GM23338 (cell line): ENCODE measurements at places on chromosomes 16 and 17.
A peak's percentile ranks its signal among the peaks of the same experiment; 100 is the strongest.

DNA sequence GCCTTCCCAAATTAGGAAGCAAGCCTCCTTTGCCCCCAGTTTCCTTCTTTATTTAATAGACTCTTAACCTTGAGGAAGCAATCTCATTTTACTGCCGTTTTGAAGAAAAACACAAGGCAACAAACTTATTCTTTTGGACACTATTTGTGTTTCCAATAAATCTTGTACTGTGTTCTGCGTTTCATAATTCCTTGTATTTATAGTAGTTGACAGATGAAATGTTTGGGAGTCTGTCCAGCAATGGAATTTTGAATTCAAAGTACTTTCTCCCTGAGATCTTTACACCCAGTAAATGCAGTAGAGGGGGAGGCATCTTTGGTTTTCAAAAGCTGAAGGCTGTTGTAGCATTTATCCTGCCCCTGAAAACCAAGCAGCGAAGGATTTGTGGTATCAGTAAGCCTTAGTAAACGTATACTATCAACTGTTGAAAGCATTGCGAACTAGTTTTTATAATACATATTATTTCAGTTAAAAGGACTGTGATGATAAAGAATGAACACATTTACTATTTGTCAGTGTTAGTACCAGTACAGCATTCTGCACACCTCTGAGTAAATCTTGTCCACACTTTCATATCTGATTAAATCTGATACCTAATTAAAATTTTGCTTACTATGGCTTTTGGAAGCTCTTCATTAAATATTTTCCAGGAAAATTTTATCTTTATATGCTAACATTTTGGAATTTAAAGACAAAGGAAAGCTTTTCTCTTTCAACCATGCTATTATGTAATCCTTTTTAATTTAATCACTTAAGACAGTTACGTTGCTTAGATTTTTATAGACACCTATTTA lies 83.1 kb downstream of the TNRC6C start:
- no peak for DNase-seq

DNA sequence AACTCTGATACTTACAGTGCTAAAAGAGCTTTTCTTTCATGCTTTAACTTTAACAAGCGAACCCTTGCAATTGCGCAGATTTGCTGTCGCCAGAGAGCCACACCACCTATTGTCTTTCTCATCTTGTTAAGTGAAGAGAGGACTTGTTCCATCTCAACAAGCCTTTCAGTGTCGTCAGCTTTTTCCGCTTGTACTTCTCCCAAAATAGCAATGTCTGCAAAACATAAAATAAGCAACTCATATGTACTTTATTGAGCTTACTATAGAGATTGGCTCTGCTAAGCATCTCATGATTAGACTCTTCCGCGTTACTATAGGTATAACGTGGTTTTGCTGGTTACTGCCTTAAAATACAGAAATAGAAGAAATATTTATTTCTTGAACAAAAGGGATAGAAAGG lies 51.9 kb downstream of the ABCA8 start:
- DNase-seq, result no peak

DNA sequence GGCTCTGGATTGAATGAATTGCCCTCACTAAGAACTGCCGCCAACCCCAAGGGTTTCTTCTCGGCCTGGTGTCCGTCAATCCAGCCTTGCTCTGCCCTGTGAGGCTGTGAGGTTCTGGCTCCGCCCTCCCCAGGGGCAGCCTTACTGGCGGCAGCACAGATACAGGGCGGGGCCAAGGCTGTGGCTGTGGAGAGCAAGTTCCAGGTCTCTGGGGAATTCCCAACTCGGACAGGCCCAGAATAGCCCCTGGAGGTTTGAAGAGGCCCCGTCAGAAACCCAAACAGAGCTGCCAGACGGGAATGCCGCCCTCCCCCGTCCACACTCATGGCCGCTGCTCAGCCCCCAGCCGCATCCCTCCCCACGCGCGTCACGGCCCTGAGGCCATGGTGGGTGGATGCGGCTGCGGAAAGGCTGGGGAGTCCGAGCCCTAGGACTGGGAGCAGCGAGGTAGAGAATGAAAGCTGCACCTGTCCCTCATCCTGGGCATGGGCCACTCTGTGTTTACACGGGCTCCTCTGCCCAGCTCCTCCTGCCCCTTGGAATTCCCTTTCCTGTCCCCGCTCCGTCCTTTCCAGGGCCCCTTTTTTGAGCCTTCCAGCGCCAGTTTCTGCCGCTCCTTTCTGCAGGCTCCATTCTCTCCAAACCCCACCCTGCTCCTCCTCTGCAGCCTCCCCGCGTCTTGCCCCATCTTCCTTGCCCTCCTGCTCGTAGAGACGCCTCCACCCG lies 660 bp upstream of the PRRT2 start:
- DNase-seq, result peak; percentile 99

DNA sequence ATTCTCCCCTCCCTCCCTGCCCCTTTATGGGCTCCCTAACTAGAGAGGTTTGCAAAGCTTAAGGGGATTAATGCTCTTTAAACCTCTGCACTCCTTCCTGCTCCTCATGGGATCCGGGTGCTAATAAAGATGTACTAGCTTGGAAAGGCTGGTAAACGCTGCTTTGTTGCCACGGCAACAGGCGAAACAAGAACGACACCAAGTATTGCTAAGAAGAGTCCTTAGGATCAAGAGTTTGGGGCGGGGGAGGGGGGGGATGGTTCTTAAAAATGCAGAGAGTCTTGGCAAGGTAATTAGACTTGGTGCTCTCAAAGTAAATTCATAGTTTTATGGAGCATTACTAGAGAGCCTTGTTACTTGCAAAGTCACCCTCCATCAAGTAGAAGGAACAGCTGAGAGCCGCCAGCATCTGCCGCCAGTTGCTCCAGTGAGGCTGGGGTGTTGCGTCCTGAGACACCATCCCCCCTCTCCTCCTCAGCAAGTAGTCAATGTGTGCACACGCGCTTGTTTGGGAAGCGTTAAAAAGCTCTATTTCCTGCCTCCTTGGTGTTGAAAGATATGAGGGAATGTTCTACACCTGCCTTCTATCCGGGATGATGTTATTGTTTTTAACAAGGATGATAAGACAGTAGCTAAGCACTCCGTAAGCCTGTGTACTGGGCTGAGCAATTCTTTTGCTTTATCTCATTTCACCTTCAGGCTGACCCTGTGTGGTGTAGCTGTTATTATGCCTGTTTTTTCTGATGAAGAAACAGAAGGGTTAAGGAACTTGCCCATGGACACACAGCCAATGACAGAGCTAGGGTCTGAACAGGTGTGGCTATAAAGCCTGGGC lies 190.9 kb downstream of the CCDC182 start:
- DNase-seq, result peak; percentile 90

DNA sequence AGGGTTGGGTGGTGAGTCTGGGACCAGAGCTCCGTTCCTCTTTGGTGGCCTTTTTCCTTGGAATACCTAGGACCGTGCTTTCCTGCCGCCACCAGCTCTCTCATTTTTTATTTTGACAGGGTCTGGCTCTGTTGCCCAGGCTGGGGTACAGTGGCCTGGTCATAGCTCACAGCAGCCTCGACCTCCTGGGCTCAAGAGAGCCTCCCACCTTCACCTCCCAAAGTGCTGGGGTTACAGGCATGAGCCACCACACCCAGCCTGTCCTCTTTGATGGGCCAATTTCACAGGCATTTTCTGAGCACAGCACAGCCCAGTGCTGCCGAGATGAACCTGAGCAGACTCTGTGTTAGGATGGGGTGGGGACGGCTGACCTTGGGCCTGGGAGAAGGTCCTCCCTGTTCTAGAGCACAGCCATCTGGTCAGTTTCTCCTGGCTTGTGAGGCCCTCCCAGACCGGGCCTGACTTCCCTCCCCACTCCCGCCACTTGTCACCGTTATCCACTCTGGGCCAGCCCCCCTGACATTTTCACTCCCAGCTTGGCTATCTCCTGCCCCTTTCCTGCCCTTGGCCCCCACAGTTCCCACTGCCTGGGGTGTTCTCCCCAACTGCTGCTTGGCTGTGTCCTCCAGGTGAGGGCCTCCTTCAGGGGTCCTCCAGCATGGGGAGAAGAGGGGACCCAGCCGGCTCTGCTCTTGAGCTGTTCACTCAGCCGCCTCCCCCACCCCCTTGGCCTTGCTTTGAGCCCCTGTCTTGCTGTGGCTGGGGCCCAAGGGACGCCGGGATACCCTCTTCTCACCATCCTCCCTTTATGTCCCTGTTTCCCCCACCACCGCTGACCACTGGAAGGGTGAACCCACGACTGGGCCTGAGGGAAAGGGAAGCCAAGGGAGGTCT lies 5.0 kb downstream of the ADCY7 start:
- no peak for DNase-seq

GRCh38 chr16:15418206-15418605 lies 16.2 kb upstream of the BMERB1 start:
- DNase-seq, result no peak

DNA sequence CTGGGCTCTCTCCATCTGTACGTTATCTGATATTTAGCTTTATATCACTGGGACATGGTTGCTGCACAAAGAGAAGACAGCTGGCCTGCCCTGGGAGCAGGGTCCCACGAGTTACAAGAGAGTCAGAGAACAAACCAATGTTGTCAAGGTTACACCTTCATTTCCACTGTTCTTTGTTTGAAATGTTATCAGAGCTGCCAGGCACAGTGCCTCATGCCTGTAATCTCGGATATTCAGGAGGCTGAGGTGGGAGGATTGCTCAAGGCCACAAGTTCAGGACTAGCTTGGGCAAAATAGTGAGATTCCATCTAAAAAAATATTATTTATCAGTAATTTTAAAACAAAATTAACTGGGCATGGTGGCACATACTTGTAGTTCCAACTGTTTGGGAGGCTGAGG lies 34.6 kb downstream of the ATP6V0A1 start:
- no peak for DNase-seq

DNA sequence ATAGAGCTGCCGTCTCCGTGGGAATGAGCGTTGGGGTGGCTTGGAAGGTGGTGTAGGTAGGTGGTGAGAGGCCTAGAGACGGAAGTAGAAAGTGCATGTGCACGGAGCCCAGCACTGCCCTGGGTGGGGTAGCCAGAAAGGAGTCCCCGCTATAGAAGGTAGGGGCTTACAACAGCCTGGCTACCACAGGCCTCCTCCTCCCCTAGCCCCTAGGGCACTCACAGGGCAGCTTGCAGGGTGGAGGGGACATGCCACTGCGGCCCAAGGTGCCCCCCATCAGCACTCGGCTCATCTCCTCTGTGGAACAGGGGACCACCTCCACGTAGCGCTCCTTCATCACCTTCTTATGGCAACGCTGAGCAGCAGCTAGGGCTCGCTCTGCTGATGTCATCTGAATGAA lies 5.0 kb downstream of the ESRP2 start:
- DNase-seq, result no peak

- DNase-seq, result peak; percentile 93
Measured at GRCh38 chr17:53032861-53033271, 789.9 kb upstream of the KIF2B start.

DNA sequence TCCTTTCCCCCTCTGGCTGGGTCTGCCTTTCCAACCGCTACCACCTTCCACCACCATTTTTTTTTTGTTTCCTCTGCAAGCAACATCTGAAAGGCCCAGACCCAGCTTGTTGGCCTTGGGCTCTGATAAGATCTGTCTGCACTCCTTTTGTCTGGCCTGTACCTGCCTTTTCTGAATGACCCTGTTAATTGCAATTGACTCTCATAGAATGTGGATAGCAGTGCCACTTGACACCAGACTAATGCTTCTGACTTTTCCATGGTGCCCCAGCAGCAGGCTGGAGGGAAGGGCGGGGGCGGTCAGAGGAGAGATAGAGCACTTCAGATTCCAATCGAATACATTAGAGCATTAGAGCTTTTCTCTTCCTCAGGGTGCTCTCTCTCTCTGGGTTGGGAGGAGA lies 538.9 kb downstream of the WWOX start:
- no peak for DNase-seq

DNA sequence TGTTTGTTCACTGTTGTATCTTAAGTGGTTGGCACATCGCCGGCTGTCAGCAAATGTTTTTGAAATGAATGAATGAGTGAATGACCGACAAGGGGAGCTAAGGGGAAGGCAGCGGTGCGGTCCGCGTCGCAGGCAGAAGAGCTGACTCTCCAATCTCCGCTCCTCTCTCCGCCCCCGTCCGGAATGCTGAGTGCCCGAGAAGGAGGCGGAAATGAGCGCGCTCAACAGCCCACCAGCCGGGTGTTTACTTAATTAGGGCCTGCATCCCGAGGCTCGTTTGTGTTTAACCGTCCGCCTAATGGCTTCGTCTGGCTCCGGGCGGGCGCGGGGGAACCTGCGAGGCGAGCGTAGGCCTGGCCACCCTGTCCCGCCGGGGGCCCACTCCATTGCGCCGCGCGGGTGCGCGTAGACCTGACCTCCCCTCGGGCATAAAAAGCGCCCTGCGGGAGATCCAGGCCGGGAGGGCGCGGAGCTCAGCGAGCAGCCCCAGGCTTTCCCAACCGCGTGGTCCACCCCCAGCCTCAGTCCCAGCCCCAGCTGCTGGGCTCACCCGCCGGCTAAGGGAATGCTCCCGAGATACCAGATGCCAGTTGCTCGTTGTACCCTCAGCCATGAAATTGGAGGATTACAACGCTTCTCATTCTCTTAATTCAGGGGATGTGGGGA lies 2.5 kb upstream of the CDH3 start:
- DNase-seq, result peak; percentile 95

DNA sequence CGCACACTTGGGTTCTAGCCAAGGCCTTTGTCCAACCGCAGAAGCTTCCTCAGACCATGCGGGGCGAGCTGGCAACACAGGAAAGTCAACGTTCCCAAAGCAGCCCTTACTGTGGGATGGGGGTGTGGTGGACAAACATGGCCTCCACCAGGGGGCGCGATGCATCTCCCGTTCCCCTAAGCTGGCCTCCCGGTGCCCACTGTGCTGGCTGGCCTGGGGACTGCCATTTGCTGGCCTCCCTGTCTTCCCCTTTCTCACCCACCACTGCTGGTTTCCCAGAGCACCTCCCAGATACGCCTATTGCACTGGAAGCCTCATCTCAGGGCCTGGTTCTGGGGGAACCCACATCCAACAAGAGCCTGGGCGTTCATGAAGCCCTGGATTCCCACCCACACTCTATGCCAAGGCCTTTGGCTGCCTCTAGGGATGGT lies 145.3 kb downstream of the IRF8 start:
- peak; percentile 92 for DNase-seq

DNA sequence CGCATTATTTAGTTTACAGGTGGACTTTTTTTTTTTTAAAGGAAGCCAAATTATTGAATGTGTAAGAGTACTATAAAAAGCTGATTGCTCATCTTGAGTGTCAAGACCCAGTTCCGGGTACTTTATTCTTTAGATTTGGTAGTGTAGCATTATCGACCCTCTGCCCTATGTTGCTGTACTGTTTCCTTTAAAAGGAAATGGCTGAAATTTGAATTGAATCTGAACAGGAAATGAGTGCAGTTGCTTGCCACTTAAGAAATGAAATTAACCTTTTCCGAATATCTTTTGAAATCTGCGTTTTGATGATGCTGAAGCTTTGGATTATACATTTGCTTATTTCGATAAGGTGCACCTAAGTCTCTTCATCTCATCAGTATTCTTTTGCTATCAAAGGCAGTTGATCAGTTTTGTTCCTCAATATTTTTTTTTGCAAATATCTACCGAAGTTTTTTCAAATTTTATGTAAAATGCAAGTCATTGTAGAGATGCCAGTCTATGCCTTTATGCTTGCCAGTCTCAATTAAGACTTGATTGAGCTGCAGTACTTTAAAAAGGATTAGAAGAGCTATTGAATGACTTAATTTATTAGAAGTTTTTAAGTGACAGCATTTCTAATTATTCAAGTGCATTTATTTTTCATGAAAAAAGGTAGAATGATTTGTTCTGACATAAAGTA lies 1.8 kb downstream of the GGNBP2 start:
- no peak for DNase-seq
